ENCODE measurements at places on chromosomes 13 and 19.

DNA sequence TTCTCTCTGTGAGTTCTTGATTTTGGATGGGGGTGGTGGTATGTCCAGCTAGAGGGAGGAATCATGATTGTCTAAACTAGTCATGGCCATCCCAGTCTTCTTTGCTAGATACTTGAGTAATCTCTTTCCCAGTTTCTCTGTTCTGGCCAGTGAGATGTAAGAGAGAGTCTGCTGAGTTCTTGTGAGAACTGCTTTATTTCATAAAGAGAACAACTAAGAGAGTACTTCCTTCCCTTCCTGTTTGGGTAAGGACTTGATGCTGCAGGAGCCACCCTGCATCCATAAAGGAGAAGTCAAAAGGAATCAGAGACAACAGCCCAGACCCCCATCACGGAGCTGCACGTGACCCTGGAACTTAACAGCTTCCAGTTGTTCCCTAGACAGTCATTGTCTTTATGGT lies 3.0 kb upstream of the RASL11A start:
- DNase-seq: no peak

- DNase-seq: no peak
Measured at GRCh38 chr19:41228486-41228885, 9.5 kb downstream of the AXL start.

GRCh38 chr19:44675521-44675920 lies 4.2 kb downstream of the CEACAM19 start:
- no peak for DNase-seq

- no peak for DNase-seq
Measured at GRCh38 chr19:405121-405965, 3.6 kb downstream of the C2CD4C start.

- no peak for DNase-seq
Measured at GRCh38 chr13:91659256-91660075, 261.0 kb downstream of the GPC5 start.

DNA sequence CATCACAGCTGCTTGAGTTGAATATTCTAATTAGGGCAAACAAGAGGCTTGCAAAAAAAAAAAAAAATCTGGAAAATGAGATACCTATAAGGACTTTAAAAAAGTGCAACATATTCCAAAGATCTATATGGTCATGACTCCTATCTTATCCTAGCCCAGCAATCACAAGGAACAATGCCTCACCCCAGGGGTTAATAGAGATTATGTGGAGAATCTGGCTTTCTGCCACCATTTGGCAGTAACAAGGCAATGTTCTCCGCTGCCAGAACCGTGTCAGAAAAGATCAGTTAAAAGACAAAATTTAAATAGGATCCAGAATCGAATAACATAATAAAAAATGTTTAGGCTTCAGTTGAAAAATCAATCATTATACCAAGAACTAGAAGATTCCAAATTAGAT lies 1643.2 kb upstream of the PRR20A start:
- DNase-seq: no peak

- no peak for DNase-seq
Measured at GRCh38 chr13:75425216-75426009, 56.6 kb downstream of the TBC1D4 start.

DNA sequence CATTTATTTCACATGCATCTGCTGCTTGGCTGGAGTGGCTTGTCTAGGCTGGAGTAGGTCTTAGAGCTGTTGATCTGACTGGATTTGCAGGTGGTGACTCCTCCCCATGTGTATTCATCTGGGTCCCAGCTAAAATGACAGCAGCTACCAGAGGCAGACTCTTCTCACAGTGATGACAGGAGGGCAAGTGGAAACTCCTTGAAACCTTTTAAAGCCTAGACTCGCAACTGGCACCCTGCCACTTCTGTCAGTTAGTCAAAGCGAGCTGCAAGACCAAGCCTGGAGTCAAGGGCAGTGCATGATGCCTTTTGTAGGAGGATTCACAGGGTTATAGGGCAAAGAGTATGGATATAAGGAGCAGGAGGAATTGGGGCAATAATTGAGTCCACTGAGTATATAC lies 65.2 kb downstream of the TEX26 start:
- DNase-seq: no peak
